ENCODE measurements at places on chromosomes 2 and 18.

DNA sequence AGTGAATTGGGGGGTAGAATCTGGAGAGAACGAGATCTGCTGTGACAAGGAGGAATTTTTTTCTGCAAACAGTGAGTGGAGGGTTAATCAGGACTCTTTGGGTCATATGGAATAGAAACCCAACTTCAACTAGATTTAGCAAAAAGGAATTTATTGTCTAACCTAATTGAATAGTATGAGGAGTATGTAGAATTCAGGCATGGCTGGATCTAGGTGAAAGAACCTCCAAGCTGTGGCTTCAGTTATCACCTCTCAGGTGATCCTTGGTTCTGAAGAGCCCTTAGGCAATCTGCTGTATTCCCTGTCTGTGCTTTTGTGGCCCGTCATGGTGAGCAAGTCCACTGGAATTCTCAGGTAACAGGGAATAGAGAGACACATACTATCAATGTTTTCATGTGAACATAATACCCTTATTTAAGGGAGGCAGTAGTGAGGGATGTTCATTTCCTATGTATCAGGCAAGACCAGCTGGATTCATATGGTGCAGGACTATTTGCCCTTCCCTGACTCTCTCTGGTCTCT lies 164.7 kb downstream of the ALPK2 start:
- no peak for DNase-seq

DNA sequence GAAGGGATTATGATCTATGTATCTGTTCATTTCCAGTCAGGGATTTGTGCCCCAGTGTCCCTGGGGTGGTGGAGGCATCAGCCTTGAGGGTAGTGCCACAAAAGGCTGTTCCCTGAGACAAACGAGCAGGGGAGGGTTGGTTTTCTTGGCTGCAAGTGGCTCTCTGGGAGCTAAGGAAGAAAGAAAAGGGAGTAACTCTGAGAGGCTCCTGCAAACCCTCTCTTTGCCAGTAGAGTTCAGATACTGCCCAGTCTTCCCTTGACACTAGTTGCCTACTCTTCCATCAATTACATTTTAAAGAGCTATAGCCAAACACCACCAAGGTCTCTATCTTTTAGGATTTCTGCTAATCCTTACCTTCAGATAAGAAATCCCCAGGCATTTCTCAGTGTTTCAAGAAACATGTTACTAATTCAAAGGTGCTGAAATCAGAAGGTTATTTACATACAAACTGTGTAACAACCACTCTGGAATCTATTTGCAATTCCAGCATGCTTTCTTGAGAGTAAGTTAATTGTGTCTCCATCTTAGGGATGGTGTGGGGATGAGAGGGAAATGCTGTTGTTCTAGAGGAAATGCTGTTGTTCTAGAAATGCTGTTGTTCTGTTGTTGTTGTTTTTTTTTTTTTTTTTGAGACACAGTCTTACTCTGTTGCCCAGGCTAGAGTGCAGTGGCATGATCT lies 18.7 kb upstream of the KCTD1 start:
- no peak for DNase-seq

- DNase-seq, result no peak
Observed at GRCh38 chr2:191127235-191127634, 23.6 kb downstream of the STAT4 start.

DNA sequence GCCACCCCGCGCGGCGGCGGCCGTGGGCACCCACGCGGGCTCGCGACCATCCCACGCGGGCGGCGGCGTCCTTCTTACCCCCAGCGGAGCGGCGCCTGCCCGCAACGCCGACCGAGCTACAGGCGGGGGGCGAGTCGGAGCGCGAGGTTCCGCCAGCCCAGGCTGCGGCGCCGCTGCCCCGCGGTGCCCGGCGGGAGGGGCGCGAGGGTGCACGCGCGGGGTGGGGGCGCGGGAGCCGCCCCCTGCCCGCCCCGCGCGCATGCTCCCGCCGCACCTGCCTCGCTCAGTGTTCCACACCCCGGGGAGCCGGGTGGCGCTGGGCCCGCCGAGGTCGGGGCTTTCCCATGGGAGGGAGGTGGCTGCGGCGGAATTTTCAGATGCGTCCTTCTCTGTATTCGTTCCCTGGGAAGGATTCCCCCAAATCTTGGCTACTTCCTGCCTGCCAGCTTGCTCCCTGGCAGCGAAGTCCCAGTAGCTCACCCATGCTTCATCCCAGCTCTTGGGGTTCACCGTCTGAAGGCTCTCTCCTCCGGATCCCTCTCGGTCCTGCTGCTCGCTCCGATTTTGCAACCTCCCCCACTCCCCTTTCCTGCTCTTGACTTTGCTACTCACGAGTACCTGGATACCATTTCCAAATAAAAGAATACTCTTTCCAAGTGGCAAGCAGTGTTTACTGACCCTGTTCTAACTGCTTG lies at the start of gene L3MBTL4:
Gene L3MBTL4 (minus strand): TSS at position 189 of the 695 bp plus-strand sequence. CDS start 103,286 bp downstream, outside the sequence.
- DNase-seq, result peak; percentile 57

- no peak for DNase-seq
Observed at GRCh38 chr2:176876493-176877103, 336.0 kb upstream of the HNRNPA3 start.

- no peak for DNase-seq
Observed at GRCh38 chr2:226791056-226791486, 8.5 kb downstream of the IRS1 start.

DNA sequence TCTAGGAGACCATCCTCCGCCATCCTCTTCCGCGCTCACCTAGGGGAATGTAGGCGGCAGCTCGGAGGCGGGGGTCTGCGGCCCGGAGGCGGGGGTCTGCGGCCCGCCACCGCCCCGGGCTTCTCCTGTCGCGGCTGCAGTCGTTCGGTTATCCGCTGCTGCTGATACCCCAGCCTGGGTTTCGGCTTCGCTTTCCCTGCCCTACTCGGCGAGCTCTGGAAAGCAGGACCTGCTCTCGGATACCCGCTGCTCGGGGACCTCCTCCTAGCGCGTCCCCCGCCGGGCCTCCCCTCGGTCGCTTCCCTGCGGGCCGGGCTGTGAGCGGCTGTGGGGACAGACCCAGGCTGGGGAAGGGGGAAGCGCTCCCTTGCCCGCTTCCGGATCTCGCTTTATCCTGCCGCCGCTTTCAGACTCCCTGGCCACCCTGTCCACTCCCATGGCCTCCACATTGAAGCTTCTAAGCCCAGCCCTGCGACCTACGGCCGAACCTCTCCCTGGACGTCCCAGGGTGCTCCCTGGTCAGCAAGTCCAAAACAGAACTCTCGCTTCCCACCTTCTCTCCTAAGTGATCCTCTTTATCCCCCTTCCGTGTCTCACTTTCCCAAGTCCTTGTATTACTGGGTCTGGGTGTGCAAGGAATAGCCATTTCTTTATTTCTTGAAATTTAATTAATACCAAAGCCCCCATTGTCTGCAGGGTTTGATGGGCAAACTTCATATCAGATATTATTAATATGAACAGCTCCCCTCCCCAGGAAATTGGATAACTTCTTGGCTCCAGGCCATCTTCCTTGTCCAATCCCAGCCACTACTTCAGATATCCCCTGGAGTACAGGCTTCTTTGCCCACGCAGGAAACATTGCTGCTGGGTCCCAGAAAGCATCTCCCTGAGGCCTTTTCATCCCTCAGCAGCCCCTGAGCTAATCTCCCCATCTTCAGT lies 769 bp downstream of the FKBP1B start:
- DNase-seq, result peak; percentile 40

- DNase-seq, result no peak
Observed at GRCh38 chr2:207567671-207568070, 37.9 kb downstream of the CREB1 start.

DNA sequence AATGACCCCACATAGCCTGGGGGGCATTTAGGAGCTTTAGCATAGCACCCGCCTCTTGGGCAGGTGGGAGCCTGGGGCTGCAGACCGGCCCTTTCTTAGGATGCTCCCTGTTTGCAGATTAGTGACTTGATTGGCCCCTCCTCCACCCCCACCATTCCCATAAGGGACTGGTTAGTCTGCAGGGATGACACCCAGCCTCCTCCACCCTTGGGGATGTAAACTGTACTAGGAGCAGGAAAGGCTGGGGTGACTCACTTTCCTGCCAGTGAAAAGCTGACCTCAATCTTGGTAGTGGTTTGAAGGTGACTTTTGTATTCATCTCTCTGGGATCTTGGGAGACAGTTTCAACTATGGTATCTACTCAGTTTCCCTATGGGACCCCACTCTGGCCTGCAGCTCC lies 24.2 kb downstream of the CTIF start:
- no peak for DNase-seq

- DNase-seq, result no peak
Observed at GRCh38 chr2:43333656-43334144, 107.3 kb upstream of the ZFP36L2 start.

DNA sequence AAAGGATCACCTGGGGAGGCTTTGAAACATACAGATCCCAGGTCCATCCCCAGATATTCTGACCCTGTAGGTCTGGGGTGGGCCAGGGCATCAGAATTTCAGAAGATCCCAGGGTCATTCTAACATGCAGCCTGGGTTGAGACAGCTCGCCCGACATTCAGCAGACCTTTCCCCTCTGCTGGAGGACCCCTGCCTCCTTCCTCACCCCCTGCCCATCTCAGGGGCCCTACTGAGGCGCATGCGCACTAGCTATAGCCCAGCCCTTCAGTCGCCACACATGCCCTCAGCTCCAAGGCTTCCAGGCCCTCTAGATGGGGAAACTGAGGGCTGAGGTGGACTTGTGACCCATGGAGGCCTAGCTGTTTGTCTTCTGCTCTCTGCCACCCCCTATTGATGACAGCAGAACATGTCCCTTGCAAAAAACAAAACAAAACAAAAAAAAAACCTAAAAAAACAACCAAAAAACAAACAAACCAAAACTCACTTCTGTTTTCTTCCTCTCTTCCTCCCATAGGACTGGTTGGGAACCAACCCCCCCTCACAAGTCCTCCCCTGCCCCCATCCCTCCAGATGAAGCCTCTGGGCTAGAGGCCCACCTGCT lies 91.3 kb downstream of the ZBTB7C start:
- no peak for DNase-seq

- DNase-seq, result no peak
Observed at GRCh38 chr2:135182190-135182589, 130.1 kb downstream of the RAB3GAP1 start.

DNA sequence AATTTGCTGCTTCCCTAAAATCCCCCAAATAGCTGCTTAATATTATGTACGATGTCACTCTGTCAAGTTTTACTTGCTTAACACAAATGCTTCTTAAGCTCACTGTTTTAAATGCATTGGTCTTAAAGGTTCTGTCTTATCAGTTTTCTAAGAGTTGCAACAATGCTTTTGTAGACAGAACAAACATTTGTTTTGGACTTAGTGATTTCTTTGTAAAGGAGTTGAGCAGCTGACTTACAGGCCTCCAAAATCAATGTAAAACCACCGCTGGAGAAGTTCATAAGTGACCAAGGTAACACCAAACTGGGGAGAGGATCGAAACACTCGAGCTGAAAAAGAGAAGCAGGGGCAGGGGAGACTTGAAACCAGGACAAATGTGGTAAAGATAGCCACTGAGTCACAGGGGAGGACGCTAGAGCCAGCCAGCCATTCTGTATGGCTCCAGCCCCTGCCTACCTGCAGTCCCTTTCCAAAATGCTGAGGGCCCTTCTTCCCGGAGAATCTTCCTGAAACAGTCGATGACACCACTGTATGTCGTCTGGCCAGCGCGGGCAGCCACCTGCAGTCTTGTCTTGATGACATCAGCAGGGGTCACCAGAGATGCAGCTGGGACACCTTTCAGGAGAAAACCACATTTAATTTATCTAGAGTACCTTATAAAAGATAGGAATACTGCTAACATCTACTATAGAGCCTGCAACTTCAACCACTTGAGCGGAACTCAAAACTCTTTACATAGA lies 100.2 kb downstream of the DYNC1I2 start:
- no peak for DNase-seq

DNA sequence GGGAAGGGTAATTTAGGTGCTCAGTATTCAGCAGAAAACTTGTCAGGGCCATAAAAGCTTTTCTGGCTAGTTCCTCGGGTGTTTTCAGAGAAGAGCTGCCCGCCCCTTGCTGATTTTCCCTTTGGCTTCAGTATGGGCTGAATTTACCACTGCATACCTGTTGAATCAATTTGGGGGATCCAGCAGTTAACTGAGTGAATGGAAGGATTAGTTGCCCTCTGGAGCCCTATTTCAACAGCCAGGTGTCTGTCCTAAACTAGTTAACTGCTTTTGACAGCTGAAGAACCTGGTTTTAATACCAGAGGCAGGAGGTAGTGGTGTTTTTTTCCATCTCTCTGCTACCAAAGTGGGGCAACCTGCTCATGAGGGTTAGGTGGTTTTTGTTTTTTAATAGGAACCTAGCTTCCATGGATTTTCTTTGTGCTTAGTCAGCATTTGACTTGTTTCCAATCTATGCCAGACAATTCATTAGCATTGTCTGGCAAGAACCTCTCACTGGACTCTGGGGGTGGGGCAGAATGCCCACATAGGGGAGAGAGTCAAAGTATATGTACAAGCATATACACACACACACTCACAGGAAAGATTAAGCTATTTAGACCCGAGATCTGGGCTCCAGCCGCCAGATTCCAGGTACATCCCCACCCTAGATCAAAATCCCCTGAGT lies 166.5 kb upstream of the SIX3 start:
- no peak for DNase-seq

DNA sequence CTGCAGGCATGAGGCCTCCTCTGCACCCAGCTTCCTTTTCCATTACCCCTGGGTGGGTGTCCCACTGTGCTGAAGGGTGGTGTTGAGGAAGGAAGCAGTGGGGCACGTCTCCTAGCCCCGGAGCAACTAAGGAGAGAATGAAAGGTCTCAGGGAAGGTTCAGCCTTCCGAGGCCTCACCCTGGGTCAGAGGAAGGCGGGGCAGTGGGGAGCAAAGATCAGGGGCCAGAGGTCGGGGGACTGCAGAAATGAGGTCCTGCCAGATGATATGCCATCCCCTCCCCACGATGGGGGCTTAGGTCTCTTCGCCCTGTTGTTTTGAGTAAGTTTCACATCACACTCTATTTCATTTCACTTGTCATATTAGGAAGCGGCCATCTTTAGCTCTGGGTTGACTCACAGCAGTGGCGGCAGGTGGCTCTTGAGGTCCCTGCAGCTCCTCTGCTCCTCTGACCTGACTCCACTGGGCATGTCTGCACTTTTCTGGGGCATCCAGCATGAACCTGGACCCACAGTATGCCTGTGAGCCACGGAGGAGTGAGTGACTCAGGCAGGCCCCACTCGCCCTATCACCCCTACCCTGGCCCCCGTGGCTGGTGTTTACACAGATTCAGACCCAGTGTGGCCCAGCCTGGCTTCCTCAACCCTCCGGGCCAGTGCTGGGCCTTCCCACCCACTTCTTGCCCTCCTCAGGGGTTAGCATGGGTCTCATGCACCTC lies 153.7 kb upstream of the SMAD2 start:
- DNase-seq, result no peak

- DNase-seq, result no peak
Observed at GRCh38 chr2:129459200-129459876, 520.1 kb upstream of the RAB6C start.
